ENCODE measurements at places on chromosomes 7 and 10.

DNA sequence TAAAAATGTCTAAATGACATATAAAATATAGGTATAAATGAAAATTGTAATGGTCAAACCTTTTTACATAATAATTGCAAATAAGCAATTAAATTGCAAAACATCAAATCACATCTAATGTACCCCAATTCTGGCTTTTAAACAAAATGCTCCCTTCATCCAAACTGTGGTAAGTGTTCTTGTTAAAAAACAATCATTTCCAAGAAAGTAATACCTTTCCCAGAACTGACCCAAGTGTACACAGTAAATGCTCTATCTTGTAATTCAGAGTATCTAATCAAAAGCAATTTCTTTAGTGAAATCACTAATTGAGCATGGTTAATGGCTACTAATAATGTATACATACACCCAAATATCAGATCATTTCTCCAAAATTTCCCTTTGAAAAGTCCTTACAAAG, 28.0 kb downstream of the ITGB1 start:
- DNase-seq, result no peak

GRCh38 chr10:87579563-87579962, 74.9 kb downstream of the MINPP1 start:
- no peak for DNase-seq

DNA sequence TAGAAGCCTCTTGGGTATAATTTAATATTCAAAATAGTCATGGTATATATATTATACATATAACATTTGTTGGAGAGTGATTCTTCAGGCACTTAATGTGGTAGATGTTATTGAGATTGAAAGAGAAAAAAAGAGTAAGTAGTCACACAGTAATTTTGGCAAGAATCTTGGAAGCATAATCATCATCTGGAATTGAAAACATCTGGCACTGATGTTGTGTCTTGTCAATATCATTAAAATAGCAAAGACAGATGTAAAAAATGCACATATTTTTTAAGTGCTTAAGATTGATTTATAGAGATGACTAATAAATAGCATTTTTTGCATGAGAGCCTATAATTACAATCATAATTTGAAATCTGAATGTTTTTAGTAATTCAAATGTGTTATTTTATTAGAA, 9.5 kb downstream of the SEMA3D start:
- no peak for DNase-seq

DNA sequence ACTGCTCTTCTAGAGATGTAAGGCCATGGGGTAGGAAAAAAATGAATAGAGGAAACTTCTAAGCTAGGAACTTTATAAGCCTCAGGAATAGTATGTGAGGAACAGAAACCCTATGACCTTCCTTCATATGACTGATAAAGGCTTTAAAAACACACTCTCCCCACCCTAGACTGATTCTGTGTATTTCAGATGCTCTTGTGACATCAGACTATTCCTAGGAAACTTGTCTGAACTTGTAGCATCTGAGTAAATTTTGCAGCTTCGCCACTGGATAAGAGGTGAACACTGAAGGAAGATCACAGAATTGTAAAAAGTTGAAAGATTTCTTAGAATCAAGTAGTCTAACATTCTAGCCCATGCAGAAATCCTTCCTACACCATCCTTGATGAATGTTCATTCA, 31.0 kb upstream of the CBLL1 start:
- no peak for DNase-seq

DNA sequence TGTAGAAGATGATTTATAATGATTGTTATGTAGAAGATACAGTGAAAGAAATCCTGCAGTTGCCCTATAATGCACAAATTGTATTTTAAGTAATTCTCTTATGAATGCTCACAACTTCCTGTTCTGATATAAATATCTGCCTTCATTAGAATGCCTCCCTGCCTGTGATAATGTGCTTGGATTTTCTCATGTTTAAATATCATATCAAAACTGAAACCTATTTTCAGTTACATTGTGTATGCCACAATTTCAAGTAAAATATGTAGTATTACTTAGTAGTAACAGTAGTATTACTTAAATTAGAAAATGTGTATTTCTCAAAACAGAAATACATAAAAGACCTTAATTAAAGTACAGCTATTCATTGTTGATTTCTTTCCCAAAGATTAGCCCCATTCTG, 41.1 kb upstream of the TFEC start:
- DNase-seq, result no peak

DNA sequence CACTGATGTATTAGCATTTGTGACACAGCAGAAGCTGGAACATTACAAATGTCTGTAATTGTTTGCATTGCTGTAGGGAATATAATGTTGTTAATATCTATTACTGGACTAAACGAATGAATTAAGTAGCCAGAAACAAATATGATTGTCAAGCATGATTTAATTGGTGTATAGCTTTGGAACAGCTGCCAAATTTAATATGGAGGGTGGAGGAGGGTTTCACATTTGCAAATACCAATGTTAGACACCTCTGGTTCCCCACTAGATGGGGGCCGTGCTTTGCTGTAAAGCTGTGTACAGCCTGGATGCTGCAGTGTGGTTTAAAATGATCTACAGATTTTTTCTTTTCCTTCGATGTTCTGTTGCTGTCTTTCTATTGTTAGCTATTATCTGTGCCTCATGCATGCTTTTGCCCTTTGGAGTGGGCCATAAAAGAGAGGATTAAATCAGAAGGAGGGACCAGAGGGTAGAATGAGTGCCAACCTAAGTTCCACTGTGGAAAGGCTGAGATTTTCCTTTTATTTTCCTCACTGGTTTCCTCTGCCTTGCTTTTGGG, 23.1 kb downstream of the DNAJB9 start:
- DNase-seq, result no peak

- peak; percentile 98 for DNase-seq
These were observed 30.2 kb downstream of the ALOX5 start for GRCh38 chr10:45404087-45404769.

- DNase-seq, result no peak
These were observed 120.1 kb downstream of the DYNC2I1 start for GRCh38 chr7:158976468-158976848.

DNA sequence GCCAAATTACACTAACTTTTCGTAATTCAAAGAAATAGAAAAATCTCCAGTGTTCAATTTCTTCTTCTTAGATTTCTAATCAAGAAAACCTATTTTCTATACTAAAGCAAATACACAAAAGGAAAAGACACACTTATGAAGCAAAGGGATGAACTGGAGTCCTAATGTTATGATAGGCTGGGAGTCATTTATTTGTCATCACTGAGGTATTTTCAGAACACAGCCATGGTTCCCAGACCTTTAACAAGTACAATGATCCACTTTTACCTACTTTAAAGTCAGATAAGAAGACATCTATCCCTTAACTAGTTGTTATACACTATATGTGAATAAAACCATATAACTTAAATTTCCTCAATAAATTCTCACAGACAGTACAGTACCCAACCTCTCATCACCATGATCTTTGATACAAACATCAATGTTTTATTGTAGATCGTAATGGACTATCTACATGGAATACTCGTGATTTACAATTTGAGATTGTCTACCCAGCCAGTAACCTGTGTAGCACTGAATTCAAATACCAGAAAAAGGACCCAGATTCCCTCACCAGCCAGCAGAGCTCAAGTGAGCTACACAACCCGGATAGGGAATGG, 12.5 kb downstream of the ASNS start:
- no peak for DNase-seq

DNA sequence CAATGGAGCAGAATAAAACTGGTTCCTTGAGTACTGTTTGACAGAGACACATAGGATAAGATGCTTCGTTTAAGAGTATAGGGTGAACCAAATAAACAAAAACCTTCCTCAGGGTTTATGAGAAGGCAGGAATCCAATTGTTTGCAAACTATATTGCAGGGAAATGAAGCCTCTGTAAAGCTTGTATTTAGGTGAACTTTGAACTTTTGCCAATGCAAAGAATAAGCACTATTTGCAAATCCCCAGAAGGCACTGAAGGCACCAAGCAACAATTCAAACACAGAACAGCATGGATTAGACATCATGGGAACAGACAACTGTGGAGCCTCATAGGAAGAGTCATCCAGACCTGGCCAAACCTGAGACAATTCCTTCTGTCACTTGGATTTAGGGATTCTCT, 47.1 kb upstream of the WASL start:
- DNase-seq, result no peak

DNA sequence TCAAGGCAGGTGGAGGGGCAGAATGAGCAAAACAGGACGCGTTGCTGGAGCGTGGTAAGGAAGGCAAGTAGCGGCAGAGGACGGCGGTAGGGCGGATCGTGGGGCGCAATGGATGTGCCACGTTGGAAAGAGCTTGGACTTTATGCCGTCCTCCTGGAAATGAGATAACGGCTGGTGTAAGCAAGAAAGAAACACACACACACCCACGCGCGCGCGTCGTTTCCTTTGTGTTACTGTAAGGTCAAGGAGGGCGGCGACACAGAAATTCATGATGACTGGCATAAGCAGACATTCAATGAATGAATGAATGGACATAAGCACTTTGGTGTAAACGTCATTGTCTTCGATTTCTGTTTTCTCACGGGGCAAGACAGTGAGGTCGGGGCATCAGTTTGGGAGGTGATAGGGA, 683 bp upstream of the ENTPD7 start:
- no peak for DNase-seq

GRCh38 chr7:144682581-144683280, 153.1 kb downstream of the TPK1 start:
- DNase-seq, result no peak

- no peak for DNase-seq
These were observed 26.7 kb upstream of the BMPR1A start for GRCh38 chr10:86729677-86730076.

DNA sequence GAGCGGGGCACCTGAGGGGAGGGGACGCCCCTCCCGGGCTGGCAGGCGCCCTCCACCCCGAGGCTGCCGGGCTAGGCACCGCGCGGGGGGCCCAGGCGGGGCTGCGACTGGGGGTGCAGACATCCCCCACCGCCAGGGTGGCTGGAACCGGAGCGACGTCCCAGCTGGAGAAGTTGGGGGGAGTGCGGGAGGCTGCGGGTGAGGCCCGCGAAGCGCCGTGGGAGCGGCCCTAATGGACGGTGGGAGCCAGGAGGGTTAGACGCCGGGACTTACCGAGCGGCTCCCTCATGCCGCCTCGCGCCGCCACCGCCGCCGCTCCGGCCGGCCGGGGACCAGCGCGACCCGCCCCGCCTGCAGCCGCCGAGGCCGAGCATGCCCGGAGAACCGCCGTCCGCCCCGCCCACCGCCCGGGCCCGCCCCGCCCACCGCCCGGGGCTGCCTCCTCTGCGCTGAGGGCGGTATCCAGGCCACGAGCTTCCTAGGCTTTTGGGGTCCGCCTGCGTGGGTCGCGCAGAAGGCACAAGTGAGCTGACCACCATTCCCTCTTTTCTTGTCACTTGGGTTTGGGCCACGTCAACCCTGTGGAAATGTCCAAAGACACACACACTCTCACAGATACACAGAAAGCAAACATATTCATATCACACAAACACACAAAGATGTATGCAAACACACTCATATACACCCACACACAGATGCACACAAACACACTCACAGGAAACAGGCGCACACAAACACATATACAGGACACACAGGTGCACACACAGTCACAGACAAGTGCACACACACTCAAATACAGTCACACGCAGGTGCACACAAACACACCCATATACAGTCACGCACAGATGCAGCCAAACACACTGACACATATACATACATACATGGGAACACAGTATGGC, at the start of gene JCAD:
Gene JCAD (minus strand): TSS at position 378 of the 899 bp plus-strand sequence. CDS start 11,774 bp downstream, outside the sequence.
- DNase-seq, result peak; percentile 36

GRCh38 chr7:82789883-82790609, 346.5 kb upstream of the CACNA2D1 start:
- no peak for DNase-seq

GRCh38 chr7:132825932-132826835, 249.9 kb upstream of the PLXNA4 start:
- DNase-seq, result no peak

GRCh38 chr7:41777894-41778596, 75.2 kb upstream of the INHBA start:
- DNase-seq, result peak; percentile 91

DNA sequence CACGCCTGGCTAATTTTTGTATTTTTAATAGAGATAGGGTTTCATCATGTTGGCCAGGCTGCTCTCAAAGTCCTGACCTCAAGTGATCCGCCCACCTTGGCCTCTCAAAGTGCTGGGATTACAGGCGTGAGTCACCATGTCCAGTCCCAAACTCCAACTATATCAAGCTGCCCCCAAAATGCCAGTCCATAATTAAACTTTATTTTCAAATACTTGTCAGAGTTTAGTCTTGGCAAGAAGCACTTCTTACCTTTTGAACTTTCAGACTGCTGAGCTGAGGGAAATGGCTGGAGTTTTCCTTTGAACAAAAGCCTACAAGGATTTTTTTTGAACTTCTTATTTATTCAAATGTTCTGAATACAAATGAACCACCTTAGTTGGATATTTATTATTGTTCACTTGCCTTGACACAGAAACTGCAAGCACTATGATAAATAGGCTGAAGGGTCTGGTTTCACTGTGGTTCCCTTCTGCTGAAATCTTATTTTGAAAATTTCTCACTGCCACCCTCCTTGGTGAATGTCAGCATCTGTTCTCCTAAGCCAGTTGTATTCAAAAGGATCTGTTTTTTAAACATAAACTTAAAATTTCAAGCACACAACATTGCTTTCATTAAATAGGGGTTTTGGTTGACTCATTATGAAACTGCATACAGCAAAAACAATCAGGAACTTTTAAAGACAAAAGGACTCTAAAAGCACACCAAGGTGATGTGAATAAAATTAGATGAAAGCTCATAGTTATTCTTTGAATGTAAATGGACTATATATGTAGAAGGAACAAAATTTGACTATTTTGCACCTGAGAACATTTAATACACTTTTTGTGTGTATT, 101.7 kb upstream of the SLC26A5 start:
- DNase-seq, result no peak

DNA sequence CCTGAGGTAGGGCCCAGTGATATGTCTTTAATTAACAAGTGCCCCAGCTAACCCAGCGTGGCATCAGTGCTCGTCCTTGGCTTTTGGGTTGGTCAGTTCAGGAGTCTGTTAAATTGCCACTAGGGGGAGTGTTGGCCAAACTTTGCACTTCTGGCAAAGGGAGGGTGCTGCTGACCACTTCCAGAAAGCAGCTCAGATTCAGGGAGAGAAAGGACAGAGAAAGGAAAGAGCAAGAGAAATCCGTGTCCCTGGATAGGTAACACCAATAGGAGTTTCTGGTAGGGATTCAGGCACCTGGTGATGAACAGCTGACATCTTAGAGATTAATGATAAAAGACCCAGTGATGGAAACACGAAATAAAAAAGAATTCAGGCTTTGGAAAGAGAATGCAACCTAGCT, 243.1 kb upstream of the AOAH start:
- peak; percentile 36 for DNase-seq

DNA sequence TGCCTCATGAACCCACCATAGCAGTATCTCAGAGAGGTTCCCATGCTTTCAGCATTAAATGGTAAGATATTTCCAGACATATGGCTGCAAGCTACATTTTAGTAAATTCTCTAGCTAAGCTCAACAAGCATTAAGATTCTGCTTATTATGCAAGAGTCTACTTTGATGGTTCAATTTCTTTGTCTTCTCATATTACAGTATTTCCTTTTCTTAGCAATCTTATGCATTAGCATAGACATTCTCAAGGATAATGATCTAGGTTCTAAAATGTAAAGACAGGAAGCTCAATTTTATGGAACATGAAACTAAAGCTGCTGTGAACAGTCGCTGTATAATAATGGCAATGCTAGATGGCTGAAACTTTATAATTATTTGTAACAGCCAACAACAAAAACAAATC, 39.2 kb downstream of the MEOX2 start:
- no peak for DNase-seq

GRCh38 chr10:91860885-91861284, 48.4 kb downstream of the FGFBP3 start:
- no peak for DNase-seq
